T-helper 9 cell (primary cell): ENCODE measurements at places on chromosomes 2 and 18.

- DNase-seq: no peak
These were observed 3.6 kb upstream of the ST3GAL5 start for GRCh38 chr2:85892216-85892944.

GRCh38 chr2:20314562-20315501 lies 35.8 kb downstream of the PUM2 start:
- DNase-seq: no peak

GRCh38 chr2:241063587-241063986 lies 38.5 kb downstream of the MTERF4 start:
- no peak for DNase-seq

DNA sequence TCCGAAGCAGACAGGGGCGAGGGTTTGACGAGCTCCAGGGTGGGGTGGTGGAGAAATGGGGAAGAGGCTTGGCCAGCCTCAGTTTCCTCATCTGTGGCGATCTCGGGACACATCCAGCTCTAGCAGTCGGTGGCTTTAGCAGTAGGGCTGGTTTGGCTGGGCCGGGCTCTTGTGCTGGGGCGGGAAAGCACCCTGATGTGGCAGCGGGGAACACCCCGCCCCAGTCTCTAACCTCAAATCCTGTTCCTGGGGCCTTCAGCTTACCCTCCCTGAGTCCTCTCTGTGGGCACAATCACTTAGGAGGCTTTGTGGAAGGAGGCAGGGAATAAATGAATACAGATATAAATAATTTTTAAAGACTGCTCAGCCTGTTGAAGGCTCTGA lies 26.5 kb upstream of the MCFD2 start:
- DNase-seq: peak; percentile 72

GRCh38 chr2:105398336-105399206 lies at the start of gene FHL2:
FHL2 (minus strand) TSS chr2:105399051; CDS start chr2:105386516, 12,535 bp downstream.
- DNase-seq: peak; percentile 48

DNA sequence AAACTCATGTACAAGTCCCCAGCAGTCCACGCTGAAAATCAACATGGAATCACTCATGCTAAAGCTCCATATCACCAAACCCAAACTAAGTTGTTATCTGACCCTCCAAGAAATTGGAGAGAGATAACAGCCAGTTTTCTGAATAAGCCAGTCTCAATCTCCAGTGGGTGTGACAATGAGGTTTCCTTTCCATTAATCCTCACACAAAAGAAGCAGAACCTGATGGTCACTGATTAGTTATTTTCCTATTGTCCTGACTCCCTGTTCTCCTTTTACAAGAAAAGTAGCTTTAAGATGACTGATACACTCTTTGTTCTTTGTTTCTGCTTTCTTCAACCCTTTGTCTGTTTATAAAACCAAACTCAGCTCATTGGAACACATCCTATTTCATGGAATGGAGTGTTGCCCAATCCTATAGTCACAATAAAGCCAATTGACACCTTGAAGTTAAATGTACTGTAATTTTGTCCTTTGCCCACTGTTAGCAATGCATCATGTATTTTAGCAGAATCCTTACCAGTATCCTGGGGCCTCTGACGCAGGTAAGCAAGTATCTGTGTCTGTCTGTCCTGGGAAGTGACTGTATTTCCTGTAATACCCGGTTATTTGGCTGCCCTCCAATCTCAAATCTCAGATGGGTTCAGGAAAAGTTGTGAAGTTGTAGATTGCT lies 30.6 kb upstream of the SH3RF3 start:
- no peak for DNase-seq

GRCh38 chr2:120453635-120453998 lies 107.7 kb downstream of the INHBB start:
- DNase-seq: no peak

DNA sequence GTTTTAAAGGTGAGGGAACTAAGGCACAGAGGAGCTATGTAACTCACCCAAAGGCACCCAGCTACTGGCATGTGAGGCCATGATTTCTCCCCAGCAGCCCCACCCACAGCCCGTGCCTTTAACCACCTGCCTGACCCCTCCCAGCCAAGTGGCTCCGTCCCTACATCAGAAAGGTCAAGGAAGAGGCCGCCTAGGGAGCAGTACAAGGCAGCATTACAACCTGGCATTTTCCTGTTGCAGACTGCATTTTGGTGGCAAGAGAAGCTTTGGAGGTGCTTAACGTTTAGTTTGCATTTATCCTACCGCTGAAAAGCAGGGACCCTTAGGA lies 17.5 kb downstream of the STEAP3 start:
- no peak for DNase-seq

DNA sequence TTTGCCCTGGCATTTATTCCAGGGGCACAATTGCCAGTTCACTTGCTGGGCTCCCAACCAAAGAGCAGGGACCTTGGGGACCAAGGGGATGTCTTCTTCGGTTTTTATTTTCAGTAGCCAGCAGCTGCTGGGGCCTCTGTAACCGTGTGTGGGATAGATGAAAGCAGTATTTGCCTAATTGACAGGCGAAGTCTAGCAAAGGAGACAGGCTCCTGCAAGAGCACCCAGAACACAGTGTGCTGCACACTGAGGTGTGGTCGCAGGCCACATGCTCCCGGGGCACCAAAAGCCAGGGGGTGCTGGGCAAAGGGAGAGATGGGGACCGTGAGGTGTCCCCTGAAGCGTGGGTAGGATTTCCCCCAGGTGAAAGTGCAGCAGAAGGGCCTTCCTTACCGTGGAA lies 5.3 kb downstream of the SAG start:
- no peak for DNase-seq

- no peak for DNase-seq
These were observed 260.0 kb upstream of the KYNU start for GRCh38 chr2:142617461-142617860.

GRCh38 chr2:73927344-73927743 lies 664 bp downstream of the DGUOK start:
- DNase-seq: no peak

GRCh38 chr2:25311865-25312575 lies 29.7 kb downstream of the DNMT3A start:
- DNase-seq: no peak

- no peak for DNase-seq
These were observed 1.1 kb downstream of the IL1F10 start for GRCh38 chr2:113068706-113069485.

DNA sequence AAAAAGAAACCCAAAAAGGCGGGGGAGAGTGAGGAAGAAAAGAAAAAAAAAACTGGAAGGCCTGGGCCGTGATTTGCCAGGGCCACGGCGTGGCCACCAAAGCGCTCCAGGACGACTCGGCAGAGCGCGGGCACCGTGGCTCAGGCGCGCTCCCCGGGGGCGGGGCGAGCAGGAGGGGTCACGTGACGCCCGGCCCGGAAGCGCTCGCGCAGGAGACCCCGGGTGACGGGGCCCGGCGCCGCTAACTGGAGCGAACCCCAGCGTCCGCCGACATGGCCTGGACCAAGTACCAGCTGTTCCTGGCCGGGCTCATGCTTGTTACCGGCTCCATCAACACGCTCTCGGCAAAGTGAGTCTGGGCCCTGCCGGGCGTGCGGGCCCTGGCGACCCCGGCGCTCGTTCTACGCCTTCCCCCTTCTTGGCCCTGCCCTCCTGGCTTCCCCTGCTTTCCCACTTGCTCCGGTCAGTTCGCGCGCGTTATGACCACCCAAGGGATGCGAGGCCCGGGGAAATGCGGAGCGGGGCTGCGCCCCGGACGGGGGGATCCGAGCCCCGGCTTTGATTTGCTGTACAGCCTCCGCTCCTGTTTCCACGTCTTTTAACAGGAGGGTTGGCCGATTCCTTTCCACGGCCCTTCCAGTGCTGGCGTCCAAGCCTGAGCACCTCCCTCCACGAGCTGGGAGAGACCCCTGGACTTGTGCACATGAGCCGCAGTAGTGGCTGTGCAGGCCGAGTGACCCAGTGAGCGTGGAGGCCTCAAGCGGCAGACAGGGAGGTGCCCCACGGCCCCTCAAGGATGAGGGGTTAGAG lies at the start of gene SLC35F6:
Gene SLC35F6 (plus strand): TSS at position 207 of the 810 bp plus-strand sequence. CDS start 66 bp downstream, at position 273.
- DNase-seq: peak; percentile 81

GRCh38 chr2:239912171-239912937 lies 112.8 kb downstream of the NDUFA10 start:
- DNase-seq: no peak

- no peak for DNase-seq
These were observed 49.7 kb downstream of the TSN start for GRCh38 chr2:121804997-121805765.

DNA sequence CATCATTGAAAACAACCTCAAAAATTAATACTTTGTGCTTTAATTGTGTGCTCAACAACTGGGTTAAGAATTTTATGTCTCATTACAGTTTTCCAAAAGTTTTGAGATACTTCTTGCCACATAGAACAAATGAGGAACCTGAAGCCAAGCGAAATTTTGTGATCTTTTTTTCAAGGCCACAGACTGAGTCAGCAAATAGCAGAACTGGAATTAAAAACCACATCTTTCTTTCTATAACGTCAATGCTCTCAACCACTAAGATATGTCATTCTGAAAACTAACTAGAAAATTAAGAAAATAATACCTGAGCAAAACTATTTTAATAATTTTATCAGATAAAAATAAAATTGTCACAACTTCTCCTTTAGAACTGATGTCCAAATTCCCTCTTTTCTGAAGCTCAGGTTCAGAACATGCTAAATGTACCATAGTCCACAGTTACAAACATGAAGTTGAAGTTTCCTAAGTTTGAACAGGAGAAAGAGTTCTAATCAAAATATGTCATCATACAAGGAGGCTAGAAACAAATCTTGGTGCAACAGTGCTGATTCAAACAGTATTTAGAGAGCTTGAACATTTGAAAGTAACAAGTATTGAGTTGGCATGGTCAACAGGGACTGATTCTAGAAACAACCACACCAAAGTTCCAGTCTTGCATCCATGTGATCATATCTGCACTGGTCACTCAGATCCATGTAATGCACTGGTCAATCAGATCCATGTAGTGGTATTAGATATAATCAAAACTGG lies 27.6 kb upstream of the CALCRL start:
- DNase-seq: no peak

GRCh38 chr2:84889332-84889731 lies 8.4 kb upstream of the TRABD2A start:
- no peak for DNase-seq

DNA sequence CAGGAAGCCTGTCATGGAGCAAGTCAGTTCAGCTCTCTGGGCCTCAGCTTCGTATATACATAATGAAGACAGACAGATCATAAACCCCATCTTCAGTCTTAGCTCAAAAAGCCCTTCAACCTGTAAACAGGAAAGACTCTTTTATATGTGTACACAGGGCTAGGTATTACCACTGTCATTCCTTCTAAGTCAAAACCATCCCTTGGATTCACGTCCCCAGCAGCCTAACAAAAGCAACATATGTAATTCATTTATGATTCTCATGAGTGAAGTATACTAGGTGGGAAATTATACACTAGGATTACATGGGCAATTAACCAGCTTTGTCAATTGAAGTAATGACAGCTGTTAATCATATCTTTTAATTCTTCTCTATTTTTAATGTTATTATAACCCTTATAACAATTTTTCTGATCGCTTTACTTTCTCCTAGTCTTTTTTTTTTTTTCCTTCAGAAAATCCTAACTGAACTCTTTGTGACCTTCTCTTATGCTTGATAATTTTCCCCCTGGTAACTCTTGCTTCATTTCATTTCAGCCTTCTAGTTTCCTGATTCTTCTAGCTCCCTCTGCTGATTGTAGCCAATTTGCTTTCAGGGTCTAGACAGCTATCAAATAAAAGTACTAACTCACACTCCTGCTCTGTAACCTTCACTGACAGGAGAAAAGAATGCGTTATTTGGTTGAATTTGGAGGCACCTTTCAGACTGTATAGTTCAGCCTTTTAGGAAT lies 99.7 kb downstream of the RBM43 start:
- no peak for DNase-seq

GRCh38 chr2:178455947-178456346 lies 4.8 kb downstream of the PJVK start:
- DNase-seq: no peak

DNA sequence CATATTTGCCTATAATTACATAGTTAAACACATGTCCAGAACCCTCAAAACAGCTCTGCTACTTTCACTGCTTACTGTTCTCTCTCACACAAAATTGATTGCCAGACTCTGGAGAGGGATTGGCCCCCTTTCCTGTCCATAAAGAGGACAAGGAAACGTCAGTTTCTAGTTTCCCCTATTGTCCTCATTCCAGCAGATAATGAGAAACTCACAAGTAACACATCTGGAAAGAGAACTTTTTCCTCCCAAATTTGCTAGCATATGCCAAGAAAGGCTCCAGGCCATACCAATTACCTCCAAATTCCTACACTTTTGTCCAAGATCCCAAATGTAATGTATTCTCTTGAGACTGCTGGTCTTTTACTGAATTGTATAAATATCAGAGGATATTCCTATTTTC lies 200.5 kb downstream of the EXOC6B start:
- DNase-seq: no peak

- DNase-seq: no peak
These were observed 52.1 kb downstream of the NFATC1 start for GRCh38 chr18:79447703-79448367.

- DNase-seq: no peak
These were observed 53.8 kb upstream of the TMEM87B start for GRCh38 chr2:112001136-112001715.

GRCh38 chr2:29586919-29587318 lies 334.5 kb downstream of the ALK start:
- DNase-seq: no peak

DNA sequence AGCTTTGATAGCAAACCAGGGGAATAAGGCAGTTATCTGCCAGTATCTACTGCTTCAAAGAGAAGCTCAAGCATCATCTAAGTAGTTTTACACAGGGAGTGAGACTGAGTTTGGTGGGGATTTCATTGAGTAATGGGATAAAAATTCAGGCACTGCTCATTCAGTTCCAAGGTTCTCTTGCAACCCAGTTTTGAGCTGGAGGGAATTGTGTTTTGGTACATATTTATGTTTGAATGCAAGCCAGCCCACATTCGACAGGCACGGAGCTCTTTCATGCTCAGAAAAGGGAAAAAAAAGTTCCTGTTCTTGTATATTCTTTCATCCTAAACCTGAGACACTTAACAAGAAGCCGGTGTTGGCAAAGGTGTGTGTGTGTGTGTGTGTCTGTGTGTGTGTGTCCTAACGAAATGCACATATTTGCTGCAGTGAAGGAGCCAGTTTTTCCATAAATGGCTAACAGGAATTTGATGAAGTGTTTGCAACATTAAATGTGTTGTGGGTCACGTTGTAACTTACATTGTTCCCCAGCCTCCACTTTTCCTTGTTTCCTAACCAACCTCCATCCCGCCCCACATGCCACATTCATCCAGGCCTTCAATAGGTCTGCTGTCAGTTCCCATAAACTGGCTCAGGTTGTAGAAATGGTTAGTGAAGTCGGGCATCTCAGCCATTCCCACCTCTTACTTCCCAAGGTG lies 311.1 kb downstream of the TXNL1 start:
- DNase-seq: no peak

DNA sequence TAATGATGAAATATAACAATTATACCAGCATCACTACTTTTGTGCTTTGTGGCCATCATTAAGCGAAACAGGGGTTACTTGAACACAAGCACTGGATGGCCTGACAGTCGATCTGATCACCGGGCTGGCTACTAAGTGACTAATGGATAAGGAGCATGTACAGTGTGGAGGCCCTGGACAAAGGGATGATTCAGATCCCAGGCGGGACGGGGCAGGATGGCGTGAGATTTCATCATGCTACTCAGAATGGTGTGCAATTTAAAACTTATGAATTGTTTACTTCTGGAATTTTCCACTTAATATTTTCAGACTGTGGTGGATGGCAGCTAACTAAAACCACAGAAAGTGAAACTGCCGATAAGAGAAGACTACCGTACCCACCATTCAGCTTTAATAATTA lies 7.0 kb upstream of the CLIP4 start:
- no peak for DNase-seq
